ENCODE measurements at places on chromosomes 16 and 17.

- no peak for DNase-seq
Observed at GRCh38 chr16:55372792-55373488, 48.9 kb downstream of the IRX6 start.

DNA sequence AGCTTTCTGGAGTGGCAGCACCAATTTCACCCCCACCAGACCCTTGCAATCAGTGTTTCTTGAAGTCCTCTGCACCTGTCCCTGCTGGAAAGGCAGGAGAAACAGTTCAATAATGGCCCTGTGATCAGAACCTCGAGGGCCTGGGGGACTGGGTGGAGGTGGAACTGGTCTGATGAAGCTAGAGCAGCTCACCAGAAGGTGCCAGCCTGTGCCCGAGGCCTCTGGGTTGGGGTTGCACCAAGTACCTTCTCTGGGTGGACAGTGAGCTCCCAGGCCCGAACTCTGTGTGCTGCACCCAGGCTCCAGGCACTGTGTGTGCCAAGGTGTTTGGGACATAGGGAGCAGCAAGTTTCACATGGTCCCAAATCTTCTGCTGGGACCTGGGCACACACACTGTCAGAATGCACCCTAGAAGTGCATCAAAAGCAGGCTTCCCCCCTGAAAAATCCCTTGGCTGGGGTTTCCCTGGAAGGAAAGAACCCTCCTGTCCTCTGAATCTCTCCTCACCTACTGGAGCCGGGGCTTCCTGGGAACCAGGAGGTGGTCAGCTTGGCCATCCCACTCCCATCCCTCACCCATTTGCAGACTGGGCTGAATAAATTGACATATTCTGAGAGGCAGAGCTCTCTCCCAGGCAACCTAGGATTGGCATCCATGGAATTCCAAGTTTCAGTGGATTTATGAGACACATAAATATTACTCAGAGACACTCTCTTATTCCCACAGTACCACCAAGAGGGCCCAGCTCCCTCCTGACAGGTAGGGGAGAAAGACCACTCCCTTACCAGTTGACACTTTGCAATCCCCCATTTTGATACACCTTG is 17.4 kb downstream of the CD300LG start:
- DNase-seq: no peak

DNA sequence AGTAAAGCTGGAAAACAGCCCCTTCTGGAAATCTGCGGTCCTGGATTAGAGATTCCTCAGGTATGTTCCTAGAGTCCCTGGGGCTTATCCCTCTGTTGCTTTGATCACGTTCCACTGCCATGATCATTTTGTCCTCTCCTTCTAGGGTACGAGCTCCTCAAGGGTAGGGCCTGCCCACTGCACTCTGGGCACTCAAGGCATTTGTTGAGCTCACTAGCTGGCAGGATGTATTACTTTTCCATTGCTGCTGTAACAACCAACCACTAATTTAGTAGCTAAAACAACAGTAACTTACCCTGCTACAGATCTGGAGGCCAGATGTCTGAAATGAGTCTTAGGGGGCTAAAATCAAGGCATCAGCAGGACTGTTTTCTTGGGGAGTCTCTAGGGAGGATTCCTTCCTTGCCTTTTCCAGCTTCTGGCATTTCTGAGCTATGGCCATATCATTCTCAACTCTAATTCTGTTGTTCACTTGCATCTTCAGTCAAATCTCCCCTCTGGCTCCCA is 65.7 kb downstream of the ARSG start:
- DNase-seq: no peak

DNA sequence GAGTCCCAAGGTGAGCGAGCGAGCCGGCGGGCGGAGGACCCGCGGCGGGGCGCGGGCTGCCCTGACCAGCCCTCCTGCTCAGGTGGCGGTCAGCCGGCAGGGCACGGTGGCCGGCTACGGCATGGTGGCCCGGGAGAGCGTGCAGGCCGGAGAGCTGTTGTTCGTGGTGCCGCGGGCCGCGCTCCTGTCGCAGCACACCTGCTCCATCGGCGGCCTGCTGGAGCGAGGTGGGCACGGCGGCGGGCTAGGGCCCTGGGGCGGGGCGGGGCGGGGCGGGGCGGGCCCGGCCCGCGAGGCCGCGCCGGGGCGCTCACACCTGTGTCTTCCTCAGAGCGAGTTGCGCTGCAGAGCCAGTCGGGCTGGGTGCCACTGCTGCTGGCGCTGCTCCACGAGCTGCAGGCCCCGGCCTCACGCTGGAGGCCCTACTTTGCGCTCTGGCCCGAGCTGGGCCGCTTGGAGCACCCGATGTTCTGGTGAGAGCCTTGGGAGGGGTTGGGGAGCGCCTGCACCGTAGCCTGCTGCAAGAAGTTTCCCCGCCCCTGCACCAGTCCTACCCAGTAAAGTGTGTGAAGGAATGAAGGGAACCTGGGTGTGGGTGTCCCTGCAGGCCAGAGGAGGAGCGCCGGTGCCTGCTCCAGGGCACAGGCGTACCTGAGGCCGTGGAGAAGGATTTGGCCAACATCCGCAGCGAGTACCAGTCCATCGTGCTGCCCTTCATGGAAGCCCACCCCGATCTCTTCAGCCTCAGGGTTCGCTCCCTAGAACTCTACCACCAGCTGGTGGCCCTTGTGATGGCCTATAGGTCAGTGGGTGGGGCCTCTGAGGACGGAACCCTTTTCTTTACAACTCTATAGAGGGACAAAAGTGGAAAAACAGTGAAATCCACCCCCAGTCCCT is 802 bp downstream of the SETD6 start:
- DNase-seq: no peak

DNA sequence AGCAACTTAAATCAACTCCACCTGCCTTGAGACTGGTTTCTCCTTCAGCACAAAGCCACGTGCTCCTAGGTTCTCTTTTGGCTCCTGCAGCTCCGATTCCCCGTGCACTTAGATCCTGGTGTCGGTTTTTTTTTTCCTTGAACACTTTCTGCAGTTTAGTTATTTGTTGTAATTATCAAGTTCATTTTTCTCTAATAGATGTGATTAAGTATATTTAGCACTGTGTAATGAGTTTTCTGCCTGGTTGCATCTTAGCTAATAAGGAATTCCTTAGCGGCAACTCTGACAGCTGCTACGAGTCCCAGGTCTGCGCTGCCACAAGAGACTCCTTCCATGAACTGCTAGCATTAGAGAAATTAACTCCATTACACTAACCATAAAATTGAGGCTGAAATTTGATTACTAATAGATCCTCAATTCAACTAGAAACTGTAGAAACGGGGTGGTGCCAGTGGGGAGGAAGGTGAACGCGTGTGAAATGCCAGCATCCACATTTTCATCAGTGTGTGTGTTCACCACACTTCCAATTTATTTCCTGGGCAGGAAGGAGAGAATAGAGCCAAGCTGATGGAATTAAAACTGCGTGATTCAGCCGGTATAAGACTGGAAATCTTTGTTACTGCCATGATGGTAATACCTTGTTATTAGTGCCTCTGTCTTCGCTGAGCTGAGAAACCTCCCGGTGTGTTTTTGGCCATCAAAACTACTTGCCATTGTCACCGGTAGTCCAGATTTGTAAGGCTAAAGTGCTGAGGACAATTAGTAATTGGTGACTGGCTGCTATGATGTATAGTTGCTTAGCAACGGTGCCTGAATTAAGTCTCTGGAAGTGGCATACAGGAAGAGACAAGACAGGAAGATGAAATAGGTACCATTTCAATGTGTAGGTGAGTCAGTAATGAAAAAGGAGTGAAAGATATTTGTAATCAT is 232.4 kb downstream of the IRX3 start:
- no peak for DNase-seq

Data from AG09309 (cell line).